ENCODE measurements at places on chromosomes 12 and 14. TPM values are rescaled to one million over a fixed set of nuclear protein-coding genes. Genes with fewer than 3 reads are reported as not detected.

DNA sequence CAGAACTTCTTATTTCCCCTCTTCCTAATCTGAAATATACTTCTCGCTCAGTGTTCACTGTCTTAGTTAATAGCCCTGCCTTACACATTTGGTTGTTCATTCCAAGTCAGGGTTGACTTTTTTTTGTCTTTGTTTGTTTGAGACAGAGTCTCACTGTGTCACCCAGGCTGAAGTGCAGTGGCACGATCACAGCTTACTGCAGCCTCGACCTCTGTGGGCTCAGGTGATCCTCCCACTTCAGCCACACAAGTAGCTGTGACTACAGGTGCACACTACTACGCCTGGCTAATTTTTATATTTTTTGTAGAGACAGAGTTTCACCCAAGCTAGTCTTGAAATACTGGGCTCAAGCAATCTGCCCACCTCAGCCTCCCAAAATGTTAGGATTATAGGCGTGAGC is 42.3 kb upstream of the PRPF39 start:
- H3K27me3 ChIP-seq = no peaks in the 10 kb centered on the region
- no peak for DNase-seq
- H3K27ac ChIP-seq = no peak overlapping the region

DNA sequence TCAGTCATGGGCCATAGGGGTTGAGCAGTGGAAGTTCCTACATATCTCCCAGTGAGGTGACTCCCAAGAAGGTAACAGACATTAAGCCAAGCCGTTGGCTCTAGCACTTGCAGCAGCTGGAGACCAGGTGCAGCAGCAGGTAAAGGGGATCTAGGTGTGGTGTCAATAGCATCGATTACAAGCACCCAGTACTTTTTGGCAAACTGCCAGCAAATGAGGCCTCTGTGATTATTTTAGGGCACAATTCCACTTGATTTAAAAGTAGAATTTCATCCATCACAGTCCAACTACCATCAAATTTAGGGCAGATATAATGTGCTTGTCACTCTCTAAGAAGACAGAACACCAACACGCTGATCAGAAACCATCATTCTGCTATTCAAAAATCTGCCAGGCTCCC is 224.1 kb upstream of the EGLN3 start:
- no peak for DNase-seq
- H3K36me3 ChIP-seq = no peaks in the 10 kb centered on the region
- no peaks in the 10 kb centered on the region for H3K4me1 ChIP-seq
- H3K27me3 ChIP-seq = no peaks in the 10 kb centered on the region
- no peak overlapping the region for H3K27ac ChIP-seq
- H3K4me3 ChIP-seq = no peak overlapping the region

- H3K4me3 ChIP-seq = no peak overlapping the region
- no peak for DNase-seq
- H3K4me1 ChIP-seq = peaks cover 4% of the 10 kb centered on the region
- no peak overlapping the region for H3K27ac ChIP-seq
Measured at GRCh38 chr14:89165189-89166181, 251.5 kb downstream of the FOXN3 start.

DNA sequence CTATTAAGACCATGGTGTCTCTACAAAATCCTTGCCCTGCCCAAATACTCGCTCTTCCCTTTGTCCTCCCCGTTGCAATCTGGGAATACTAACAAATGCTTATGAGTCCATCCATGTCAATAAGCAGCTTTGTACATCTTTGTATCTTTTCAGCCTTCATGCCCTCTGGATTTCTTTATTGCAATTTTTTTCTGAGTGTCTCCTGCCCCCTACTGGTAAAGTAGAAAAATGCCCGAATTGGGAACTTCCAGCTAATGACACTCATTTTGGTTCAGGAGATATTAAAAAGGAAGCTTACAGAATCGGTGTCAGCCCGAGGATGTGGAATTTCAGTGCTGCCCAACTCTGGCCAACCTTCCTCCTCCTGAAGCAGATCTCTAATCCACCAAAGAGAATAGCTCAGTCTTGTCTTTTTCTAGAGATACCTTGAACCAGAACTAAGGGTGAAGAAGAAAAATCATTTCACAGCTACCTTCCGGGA is 46.0 kb downstream of the SH2B3 start:
- no peaks in the 10 kb centered on the region for H3K27me3 ChIP-seq
- no peak overlapping the region for H3K4me3 ChIP-seq
- H3K4me1 ChIP-seq = no peaks in the 10 kb centered on the region
- no peak for DNase-seq
- no peaks in the 10 kb centered on the region for H3K36me3 ChIP-seq

SERPINA10 gene
- total RNA-seq = not detected

SH2B3 gene
- total RNA-seq = 14.3 TPM

DNAH10 gene
- 0.05 TPM for total RNA-seq

GRCh38 chr12:40697566-40698259 is 5.5 kb downstream of the CNTN1 start:
- H3K36me3 ChIP-seq = no peaks in the 10 kb centered on the region
- H3K27ac ChIP-seq = no peak overlapping the region
- DNase-seq = no peak
- H3K4me1 ChIP-seq = no peaks in the 10 kb centered on the region
- no peaks in the 10 kb centered on the region for H3K27me3 ChIP-seq

- DNase-seq = peak; percentile 71
- no peaks in the 10 kb centered on the region for H3K27me3 ChIP-seq
- H3K27ac ChIP-seq = peak overlapping the region; percentile 63
Measured at GRCh38 chr12:57340104-57340503, 89.1 kb upstream of the STAC3 start.

- H3K4me3 ChIP-seq = no peak overlapping the region
- H3K36me3 ChIP-seq = no peaks in the 10 kb centered on the region
- H3K27me3 ChIP-seq = no peaks in the 10 kb centered on the region
- no peak overlapping the region for H3K27ac ChIP-seq
Measured at GRCh38 chr14:44989497-44990440, 27.8 kb downstream of the TOGARAM1 start.

GRCh38 chr14:95896498-95897135 is 20.0 kb downstream of the TUNAR start:
- no peaks in the 10 kb centered on the region for H3K36me3 ChIP-seq
- H3K27ac ChIP-seq = no peak overlapping the region

DNA sequence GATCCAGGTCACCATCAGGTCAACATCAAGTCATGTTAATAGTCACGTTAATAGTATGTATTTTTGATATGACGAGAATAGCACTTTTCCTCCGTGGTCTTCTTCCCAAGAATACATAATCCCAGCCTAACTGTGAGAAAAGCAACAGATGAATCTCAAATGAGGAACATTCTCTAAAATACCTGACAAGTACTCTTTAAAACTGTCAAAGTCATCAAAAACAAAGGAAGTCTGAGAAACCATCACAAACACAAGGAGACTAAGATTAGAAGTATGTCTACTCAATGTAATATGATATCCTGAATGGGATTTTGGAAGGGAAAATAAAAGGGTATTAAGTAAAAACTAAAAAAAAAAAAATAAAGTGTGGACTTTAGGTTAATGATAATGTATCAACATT is 36.8 kb upstream of the GLIPR1 start:
- no peak overlapping the region for H3K4me3 ChIP-seq
- DNase-seq = no peak
- no peaks in the 10 kb centered on the region for H3K27me3 ChIP-seq
- no peaks in the 10 kb centered on the region for H3K36me3 ChIP-seq

DNA sequence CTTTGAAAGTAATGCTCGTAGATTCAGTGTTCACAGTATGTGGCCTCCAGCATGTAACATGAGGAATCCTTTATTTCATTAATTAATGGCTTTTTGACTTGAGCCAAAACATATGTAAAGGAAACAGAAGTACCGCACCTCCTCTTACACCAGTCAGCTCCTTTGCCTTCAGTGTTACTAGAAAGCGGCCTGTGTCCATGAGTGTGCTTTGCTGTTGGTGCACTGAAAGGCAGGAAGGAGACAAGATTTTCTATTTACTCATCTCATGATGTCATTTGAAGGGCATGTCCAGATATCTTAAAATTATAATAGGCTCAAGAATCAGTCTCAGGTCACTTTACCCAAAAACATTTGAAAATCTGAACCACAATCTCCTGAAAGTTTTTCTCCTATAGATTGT is 9.9 kb upstream of the CCT2 start:
- H3K27me3 ChIP-seq = no peaks in the 10 kb centered on the region
- H3K4me1 ChIP-seq = no peaks in the 10 kb centered on the region
- H3K4me3 ChIP-seq = no peak overlapping the region
- H3K27ac ChIP-seq = no peak overlapping the region

DNA sequence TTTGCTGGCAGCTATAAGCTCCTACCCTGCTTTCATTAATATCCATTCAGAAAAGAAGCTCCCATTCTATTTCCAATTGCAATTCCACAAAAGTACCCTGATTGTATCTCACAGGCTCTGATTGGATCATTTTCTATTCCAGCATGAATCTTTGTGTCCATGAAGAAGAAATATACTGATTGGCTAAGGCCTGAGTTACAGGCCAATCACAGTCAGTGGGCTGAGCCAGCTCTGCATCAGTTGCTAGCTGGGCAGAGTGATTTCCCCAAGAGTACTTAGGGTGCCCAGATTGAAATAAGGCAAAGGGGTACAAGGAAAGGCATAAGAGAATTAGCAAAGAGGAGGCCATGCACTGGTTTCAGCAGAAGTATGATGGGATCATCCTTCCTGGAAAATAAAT is 14.4 kb downstream of the ART4 start:
- no peaks in the 10 kb centered on the region for H3K4me1 ChIP-seq
- H3K27me3 ChIP-seq = no peaks in the 10 kb centered on the region
- H3K36me3 ChIP-seq = no peaks in the 10 kb centered on the region
- H3K4me3 ChIP-seq = no peak overlapping the region
- DNase-seq = no peak

TSPAN11 gene
- total RNA-seq = 1.6 TPM

GRCh38 chr12:100758083-100758482 is 36.5 kb upstream of the ANO4 start:
- no peak for DNase-seq
- H3K27me3 ChIP-seq = no peaks in the 10 kb centered on the region
- H3K4me3 ChIP-seq = no peak overlapping the region
- no peaks in the 10 kb centered on the region for H3K4me1 ChIP-seq
- H3K27ac ChIP-seq = no peak overlapping the region

GRCh38 chr14:74616996-74617700 is 5.1 kb upstream of the LTBP2 start:
- no peaks in the 10 kb centered on the region for H3K36me3 ChIP-seq
- peaks cover 16% of the 10 kb centered on the region for H3K4me1 ChIP-seq
- no peak overlapping the region for H3K27ac ChIP-seq
- DNase-seq = no peak

GRCh38 chr14:31489691-31490090 is 1.9 kb upstream of the GPR33 start:
- no peaks in the 10 kb centered on the region for H3K36me3 ChIP-seq
- no peaks in the 10 kb centered on the region for H3K27me3 ChIP-seq
- H3K4me3 ChIP-seq = no peak overlapping the region
- H3K4me1 ChIP-seq = no peaks in the 10 kb centered on the region

COX8C gene
- not detected for total RNA-seq

- H3K4me1 ChIP-seq = peaks cover 1% of the 10 kb centered on the region
- H3K27ac ChIP-seq = no peak overlapping the region
- no peak for DNase-seq
- H3K27me3 ChIP-seq = no peaks in the 10 kb centered on the region
- no peak overlapping the region for H3K4me3 ChIP-seq
- H3K36me3 ChIP-seq = no peaks in the 10 kb centered on the region
Measured at GRCh38 chr12:19553175-19553574, 113.9 kb downstream of the AEBP2 start.

GRCh38 chr12:51815571-51815970 is 32.9 kb downstream of the FIGNL2 start:
- no peak overlapping the region for H3K27ac ChIP-seq
- no peaks in the 10 kb centered on the region for H3K27me3 ChIP-seq
- H3K4me3 ChIP-seq = no peak overlapping the region
- H3K4me1 ChIP-seq = no peaks in the 10 kb centered on the region
- H3K36me3 ChIP-seq = no peaks in the 10 kb centered on the region

GRCh38 chr14:87940382-87940781 is 52.6 kb downstream of the GALC start:
- H3K4me1 ChIP-seq = no peaks in the 10 kb centered on the region
- no peak for DNase-seq
- no peak overlapping the region for H3K27ac ChIP-seq
- H3K27me3 ChIP-seq = no peaks in the 10 kb centered on the region
- no peak overlapping the region for H3K4me3 ChIP-seq

- no peak for DNase-seq
- H3K36me3 ChIP-seq = no peaks in the 10 kb centered on the region
- H3K4me3 ChIP-seq = no peak overlapping the region
- H3K4me1 ChIP-seq = peaks cover 33% of the 10 kb centered on the region
Measured at GRCh38 chr14:99581374-99581773, 22.6 kb downstream of the CCDC85C start.

- no peaks in the 10 kb centered on the region for H3K36me3 ChIP-seq
- H3K4me3 ChIP-seq = no peak overlapping the region
- no peaks in the 10 kb centered on the region for H3K4me1 ChIP-seq
- no peak overlapping the region for H3K27ac ChIP-seq
Measured at GRCh38 chr12:112170971-112171596, 45.7 kb downstream of the TRAFD1 start.

DNA sequence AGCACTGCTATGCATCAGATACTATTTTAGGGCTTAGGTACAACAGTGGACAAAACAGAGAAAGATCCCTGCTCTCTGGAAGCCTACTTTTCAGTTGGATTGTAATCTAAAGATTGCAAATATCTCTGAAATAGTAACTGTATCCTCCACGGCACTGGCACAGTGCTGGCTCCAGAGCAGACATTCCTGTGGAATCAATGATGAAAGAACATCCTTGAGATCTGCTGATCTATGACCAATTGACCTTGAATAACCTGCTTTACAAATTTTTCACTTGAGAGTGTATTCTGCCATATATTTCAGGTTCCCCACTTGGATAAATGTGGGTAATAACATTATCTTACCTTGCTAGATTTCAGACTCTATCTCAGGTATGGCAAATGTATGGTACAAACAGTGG is 3.2 kb downstream of the STAB2 start:
- no peak overlapping the region for H3K27ac ChIP-seq
- peaks cover 1% of the 10 kb centered on the region for H3K4me1 ChIP-seq
- no peaks in the 10 kb centered on the region for H3K36me3 ChIP-seq
- DNase-seq = no peak
- no peaks in the 10 kb centered on the region for H3K27me3 ChIP-seq

PRIMA1 gene
- total RNA-seq = 4.3 TPM

DNA sequence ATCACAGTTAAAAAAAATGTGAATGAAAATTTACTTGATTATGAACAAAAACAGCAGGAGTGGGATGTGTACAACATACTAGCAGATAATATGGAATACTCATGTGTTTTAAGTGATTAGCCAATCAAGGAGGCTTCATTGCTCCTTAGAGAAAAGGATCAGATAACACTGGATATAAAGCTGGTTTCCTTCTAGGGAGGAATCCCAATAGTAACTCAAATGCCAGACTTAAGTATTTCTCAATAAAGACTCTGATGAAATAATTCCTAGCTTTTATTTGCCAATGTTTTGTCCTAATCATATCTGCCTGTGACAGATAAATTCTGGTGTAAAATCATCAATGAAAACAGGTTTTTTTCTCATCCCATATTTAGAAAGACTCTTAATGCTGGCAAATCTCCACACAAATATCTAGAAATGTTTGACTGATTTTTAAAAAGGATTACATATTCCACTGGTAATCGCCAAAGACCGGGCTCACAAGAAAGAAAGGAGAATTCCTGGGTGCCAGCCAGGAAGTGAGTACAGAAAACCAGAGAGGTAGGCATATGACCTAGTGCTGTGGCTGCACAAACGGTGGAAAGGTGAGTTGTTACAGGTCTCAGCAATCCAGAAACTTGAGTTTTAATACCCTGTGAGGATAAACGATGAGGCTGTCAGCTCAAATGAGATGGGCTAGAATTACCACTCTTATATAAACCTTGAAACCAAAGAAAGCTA is 108.6 kb upstream of the TTC7B start:
- H3K27ac ChIP-seq = no peak overlapping the region
- H3K27me3 ChIP-seq = no peaks in the 10 kb centered on the region
- no peak for DNase-seq
- no peaks in the 10 kb centered on the region for H3K36me3 ChIP-seq
- H3K4me3 ChIP-seq = no peak overlapping the region
- H3K4me1 ChIP-seq = no peaks in the 10 kb centered on the region

Measured in ovary (tissue), 10 donors.